ENCODE measurements at places on chromosomes 13 and 19. TPM values are rescaled to one million over a fixed set of nuclear protein-coding genes. Genes with fewer than 3 reads are reported as not detected.

The ADGRE2 gene
- 1.0 TPM for total RNA-seq

The TIMM50 gene
- total RNA-seq = 51.4 TPM

The IRGC gene
- total RNA-seq = not detected

GRCh38 chr13:48910686-48911085, 65.0 kb upstream of the FNDC3A start:
- no peak for ATAC-seq

The ZNF433 gene
- total RNA-seq = 6.1 TPM

DNA sequence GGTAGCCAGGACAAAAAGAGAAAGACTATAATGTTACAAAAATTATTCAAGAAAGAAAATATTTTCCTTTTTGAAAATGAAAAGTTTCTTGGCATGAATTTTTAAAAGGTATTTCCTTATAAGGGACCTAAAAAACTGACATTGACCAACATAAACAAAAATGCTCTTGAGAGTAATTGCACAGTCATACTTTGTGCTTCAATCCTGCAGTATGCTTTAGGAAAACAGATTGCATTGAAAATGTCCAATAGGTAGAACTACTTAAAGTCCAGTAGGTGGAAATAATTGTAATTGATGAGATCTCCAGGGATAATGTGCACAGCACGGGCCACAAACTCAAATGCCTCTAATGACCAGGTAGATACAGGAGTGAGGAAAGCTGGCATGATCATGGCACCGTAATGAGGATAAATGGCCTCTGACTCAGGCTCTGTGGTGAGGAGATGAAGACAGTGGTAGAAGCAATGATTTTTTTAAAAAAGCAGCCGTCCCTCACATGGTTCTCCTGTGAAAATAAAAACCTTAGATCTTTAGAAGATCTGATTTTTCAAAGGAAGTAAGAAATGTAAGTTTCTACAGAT, 278.0 kb downstream of the ITGBL1 start:
- ATAC-seq = no peak

GRCh38 chr13:73466561-73466960, 407.8 kb downstream of the KLF5 start:
- ATAC-seq = no peak

DNA sequence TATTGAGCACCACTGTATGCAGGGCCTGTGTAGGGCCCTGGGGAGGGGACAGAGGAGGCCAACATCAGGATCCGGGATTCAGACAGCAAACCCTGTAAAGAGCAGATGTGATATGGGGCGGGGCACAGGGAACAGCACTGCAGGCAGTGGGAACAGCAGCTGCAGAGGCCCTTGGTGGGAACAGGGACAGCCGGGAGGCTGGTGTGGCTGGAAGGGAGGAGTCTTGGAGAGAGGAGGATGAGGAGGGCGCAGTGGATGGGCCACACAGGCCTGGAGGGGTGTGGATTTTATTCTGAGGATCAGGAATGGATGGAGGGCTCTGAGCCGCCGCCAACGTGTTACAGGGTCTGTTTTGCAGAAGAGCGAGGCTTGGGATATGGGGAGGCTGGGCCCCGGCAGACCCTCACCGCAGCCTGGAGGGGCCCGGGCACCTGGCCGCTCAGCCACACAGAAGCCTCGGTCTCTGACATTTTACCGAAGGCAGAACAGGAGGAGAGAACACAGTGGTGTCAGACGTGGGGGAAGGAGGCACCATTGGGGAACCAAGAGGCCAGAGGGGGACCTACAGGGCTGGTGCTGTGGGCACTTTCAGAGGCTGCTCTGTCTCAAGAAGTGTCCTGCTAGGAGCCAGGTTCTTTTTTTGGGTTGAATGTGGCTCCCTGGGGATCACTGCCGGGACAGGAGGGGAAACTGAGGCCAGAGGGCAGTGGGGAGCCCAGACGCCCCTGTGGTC, 6.9 kb downstream of the EFNA2 start:
- ATAC-seq = no peak

DNA sequence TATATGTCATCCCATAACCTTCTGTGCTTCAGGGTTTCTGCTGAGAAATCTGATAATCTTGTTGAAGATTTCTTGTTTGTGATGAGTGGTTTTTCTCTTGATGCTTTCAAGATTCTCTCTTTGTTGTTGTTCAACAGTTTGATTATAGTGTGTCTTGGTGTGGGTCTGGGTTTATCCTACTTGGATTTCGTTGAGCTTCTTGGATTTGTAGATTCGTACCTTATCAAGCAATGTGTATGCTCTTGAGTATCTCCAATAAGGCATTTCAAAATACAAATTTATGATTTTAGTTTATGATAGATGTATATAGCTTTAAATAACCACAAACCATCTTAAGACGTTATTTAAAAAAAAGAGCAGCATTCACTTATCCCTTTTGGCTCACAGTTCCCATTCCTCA, 57.5 kb downstream of the URI1 start:
- no peak for ATAC-seq

GRCh38 chr13:82036602-82037001, 1695.7 kb upstream of the SPRY2 start:
- ATAC-seq = no peak

- no peak for ATAC-seq
Measured at GRCh38 chr13:40780822-40781401, 8.5 kb upstream of the SLC25A15 start.

The MVB12A gene
- total RNA-seq = 44.7 TPM

The GGN gene
- total RNA-seq = not detected

The ZNF841 gene
- total RNA-seq = 17.2 TPM

DNA sequence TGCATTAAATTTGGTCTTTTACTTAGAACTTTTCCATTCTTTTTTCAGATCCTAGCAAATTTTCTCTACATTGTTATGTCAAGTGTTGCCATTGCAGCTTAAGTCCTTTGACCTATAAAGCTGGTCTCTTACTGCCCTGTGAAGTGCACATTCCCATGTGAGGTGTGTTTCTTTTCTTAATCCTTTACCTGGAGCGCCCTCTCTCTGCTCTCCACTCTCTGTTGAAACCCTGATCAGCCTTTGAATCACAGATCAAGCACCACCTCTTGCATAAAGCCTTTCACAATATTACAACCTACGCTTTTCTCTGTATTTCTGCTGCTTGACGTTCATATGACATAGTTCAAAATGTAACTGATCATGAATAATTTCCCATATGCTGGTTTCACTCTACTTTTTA, 84.8 kb downstream of the PCDH17 start:
- no peak for ATAC-seq

The POU2F2 gene
- total RNA-seq = 1.5 TPM

GRCh38 chr13:24128112-24128511, 32.4 kb upstream of the SPATA13 start:
- no peak for ATAC-seq

The ZNF738 gene
- total RNA-seq = 4.5 TPM

DNA sequence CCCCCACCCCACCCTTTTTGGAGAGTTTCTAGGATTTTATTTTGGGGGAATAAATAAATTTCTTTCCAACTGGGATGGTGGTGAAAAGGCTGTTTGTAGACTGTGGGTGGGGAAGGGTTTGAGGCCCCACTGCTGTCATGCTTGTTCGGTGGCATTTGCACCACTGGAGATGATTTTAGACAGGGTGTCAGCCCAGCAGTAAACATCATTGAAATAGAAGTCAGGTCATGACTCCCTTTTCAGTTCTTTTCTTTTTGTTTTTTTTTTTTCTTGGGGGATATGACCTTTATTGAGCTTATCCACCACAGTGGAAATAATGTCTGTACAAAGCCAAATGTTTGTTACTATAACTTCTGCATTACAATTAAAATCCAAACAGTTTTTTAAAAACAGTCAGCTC, 14.1 kb downstream of the UBAC2 start:
- ATAC-seq = no peak

DNA sequence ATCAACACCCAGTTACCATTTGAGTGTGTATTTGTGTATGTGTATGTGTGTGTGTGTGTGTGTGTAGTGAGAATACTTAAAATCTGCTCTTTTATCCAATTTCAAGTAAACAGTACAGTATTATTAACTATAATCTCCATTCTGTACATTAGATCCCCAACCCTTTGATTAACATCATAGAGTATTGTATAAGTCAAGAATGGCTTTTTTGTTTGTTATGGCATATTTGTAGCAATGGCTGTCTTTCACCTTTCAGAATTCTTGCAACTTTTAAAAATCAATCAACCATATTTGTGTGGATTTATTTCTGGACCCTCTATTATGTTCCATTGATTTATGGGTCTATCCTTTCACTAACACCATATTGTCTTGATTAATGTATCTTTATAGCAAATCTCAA, 779.3 kb upstream of the MIR17HG start:
- no peak for ATAC-seq

The TFPT gene
- 14.0 TPM for total RNA-seq

DNA sequence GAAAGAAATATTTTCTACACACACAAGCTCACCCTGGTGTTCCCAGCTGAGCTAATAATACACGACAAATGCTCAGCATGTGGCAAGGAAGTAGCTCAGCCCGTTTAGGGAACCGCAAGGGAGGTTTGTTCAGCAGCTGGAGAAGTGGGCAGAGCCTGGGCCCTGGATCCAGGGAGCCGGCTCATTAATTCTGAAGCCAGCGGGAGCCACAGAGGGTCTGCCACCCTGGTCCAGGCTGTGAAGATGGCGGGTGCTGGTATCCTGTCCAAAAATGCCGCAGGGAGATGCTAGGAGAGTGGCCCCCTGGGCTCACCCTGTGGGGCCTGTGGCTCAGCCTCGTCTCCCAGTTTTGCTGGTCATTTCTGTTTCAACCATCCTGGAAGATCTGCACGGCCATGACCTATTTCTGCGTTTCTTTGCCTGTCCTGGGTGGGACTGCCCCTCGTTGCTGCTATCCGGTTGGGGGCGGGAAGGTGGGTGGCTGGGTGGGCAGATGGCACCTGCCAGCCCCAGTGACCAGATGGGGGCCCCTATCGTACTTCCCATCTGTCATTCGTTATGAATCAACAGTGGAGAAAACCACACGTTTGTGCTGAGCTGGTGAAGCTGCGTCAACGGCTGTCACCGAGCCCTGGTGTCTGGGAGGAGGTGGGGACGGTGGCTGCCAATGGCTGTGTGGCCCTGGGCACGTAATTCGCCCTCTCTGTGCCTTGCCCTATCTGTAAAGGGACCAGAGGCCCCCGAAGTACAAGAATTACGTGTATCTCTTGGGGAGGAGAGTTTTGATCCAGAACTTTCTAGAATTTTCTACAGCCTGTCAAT, 2.7 kb upstream of the GNA15 start:
- peak; percentile 51 for ATAC-seq

GRCh38 chr19:10848230-10848856, at the start of gene C19orf38:
TSS of gene C19orf38 (plus strand) at chr19:10848415. CDS start at chr19:10848509, 94 bp downstream.
- no peak for ATAC-seq

The GPATCH1 gene
- total RNA-seq = 6.9 TPM

GRCh38 chr13:92122186-92122853, 723.9 kb downstream of the GPC5 start:
- no peak for ATAC-seq

The CGB5 gene
- not detected for total RNA-seq

DNA sequence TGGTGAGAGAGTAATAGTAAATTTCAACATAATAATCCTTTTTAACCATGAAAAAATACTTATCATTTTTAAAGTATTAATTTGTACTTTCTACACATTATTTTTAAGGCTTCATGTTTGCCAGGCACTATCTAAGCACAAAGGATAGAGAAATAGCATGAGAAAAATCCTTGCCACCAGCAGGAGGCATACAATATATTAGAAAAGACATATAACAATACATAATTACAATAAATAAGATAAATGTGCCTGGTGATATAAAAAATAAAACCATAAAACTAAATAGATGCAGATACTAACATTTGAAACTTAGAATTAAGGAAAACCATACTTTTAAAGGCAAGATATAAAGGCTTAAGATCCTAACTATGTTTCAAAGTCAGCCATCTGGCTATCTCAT, 1256.4 kb downstream of the DIAPH3 start:
- no peak for ATAC-seq

DNA sequence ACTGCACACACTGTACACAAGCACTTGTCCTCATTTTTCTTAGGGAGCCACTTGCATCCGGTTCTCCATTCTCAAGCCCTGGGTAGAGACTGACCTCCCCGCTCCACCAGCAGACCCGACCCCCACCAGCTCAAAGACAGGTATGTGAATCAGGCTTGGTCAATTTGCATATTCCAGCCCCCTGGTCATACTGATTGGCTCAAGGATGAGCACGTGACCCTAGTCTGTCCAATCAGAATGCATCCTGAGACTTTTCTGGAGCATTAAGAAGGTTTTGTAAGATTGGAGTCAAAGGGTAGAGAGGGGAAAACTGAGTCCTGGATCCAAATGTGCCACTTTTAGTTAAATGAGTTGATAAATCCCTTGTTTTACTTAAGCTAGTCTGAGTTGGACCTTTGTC, 34.1 kb downstream of the NOTCH3 start:
- no peak for ATAC-seq

GRCh38 chr13:39433651-39434050, 169.3 kb downstream of the LHFPL6 start:
- ATAC-seq = no peak

- no peak for ATAC-seq
Measured at GRCh38 chr13:87444135-87444534, 227.0 kb upstream of the SLITRK5 start.

GRCh38 chr19:14672188-14672872, 2.3 kb downstream of the ADGRE3 start:
- no peak for ATAC-seq

The ZNF274 gene
- total RNA-seq = 19.9 TPM

The CCDC70 gene
- total RNA-seq = not detected
